ENCODE measurements at places on chromosomes 16 and 17. TPM values are rescaled to one million over a fixed set of nuclear protein-coding genes. Genes with fewer than 3 reads are reported as not detected.

Gene KRTAP3-2
- not detected for total RNA-seq

Gene TBC1D28
- not detected for total RNA-seq

Gene ZPBP2
- total RNA-seq: 0.84 TPM

Gene UQCRC2
- 180 TPM for total RNA-seq

Gene SCGB1C2
- not detected for total RNA-seq

Gene MXRA7
- 2.1 TPM for total RNA-seq

Gene WDR90
- total RNA-seq: 15.2 TPM

Gene SLC2A4
- not detected for total RNA-seq

Gene HCRT
- not detected for total RNA-seq

Gene PIPOX
- total RNA-seq: 5.3 TPM

Gene DUSP3
- 9.7 TPM for total RNA-seq

Gene TPSB2
- not detected for total RNA-seq

Gene RNF222
- 0.13 TPM for total RNA-seq

Gene RHBDL1
- total RNA-seq: 2.6 TPM

Gene IL21R
- total RNA-seq: 40.9 TPM

Gene PIMREG
- not detected for total RNA-seq
